ENCODE measurements at places on chromosomes 2 and 18.

GRCh38 chr18:74382481-74383017 lies 66.9 kb downstream of the C18orf63 start:
- no peak for DNase-seq

- no peak for DNase-seq
These were observed 433.0 kb upstream of the CHAC2 start for GRCh38 chr2:53334610-53335009.

- no peak for DNase-seq
These were observed 298.0 kb downstream of the TRIB2 start for GRCh38 chr2:13014783-13015182.

GRCh38 chr2:174607989-174608865 lies 10.6 kb upstream of the WIPF1 start:
- no peak for DNase-seq

DNA sequence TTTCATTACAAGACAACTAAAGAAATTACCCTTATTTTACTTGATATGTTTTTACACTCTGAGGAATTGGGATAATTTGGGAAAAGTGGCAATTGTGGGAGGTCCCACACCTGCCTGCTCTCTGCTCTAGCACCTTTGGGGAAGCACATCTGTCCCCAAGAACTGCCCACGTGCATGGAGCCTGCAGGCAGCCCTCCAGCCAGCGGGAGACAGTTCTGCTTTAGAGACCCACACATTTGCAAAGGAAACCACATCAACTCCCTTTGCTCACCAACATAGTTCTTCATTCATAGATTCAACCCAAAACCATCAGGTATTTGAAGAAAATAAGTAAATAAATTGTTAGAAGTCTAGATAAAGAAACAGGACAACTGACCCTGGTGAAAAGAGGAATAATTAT lies 239.9 kb upstream of the ID2 start:
- DNase-seq = no peak

- no peak for DNase-seq
These were observed 11.7 kb upstream of the FHL2 start for GRCh38 chr2:105410554-105410953.

DNA sequence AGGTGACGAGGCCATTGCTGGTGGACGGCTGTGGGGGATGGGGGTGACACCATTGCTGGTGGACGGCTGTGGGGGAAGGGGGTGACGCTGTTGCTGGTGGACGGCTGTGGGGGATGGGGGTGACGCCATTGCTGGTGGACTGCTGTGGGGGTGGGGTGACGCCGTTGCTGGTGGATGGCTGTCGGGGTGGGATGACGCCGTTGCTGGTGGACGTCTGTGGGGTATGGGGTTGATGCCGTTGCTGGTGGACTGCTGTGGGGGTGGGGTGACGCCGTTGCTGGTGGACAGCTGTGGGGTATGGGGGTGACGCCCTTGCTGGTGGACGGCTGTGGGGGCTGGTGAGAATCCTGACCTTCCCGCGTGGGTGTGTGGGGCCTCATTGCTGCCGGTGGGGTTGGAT lies 47.1 kb downstream of the CTDP1 start:
- DNase-seq = no peak

DNA sequence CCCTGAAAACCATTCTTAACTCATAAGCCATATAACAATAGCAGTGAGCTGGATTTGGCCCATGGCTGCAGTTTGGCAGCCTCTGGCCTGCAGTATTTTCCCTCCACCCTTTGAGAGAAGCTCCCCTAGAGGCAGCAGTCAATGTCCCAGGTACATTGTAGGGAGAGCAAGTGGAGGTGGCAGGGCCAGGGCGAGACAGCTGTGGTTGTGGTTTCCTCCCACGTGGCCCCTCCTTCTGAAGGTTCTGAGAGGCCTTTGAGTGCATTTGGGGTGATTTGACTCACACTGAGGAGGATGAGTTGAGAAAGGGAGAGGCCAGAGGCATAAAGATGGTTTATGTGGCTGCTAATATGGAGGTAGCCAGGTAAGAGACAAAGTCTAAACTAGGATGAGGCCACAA lies 45.5 kb upstream of the LDAH start:
- peak; percentile 18 for DNase-seq

DNA sequence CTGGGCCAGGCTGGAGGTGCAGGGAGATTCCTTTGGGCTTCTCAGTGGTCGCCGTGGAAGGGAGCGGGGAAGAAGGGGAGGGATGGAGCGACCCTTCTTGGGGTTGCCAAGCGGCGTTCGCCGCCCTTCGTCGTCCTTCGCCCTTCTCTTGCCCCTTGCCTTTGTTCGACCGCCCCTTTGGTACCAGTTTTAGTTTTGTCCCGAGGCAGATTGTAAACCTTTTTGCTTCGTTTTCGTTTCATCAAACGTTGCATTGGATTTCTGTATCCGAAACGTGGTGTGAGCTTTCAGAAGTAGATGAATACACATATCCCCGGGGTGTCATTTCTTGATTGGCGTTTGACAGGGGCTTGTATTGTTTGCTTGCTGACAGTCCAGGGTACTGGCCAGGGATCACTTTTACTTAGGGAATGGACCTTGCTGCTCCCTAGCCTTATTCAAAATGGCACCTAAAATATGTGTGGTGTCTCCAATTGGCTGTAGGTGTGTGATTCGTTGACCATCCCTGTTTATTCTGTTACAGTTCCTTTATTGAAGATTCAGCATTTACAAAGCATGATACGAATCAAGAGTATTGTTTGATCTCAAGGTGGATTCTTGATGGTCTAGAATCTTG lies 788 bp downstream of the USP14 start:
- no peak for DNase-seq

- no peak for DNase-seq
These were observed 14.2 kb downstream of the EHBP1 start for GRCh38 chr2:62719757-62720156.

GRCh38 chr18:76620321-76621170 lies 125.5 kb upstream of the ZNF516 start:
- no peak for DNase-seq

- DNase-seq = no peak
These were observed 548.5 kb upstream of the SLC8A1 start for GRCh38 chr2:41000374-41000773.

GRCh38 chr2:48584551-48584950 lies 33.1 kb upstream of the GTF2A1L start:
- DNase-seq = no peak

DNA sequence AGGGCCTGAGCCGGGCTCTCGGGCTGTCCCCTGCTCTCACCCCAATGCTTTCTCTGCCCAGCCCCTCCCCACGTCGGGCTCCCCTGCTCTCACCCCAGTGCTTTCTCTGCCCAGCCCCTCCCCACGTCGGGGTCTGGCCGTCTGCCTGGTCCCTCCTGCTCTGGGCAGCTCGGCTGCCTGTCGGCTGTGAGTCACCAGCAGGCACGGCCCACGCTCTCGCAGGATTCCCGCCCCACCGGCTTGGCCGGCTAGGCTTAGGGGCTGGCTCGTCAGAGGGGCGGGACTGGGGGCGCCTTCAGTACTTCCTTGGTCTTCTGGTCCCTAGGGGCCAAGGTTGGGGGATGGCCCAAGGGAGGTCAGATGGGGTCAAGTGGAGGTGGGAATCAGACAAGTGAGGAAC lies 3.3 kb downstream of the BOK start:
- DNase-seq = no peak

GRCh38 chr2:72137498-72138010 lies 10.1 kb downstream of the CYP26B1 start:
- DNase-seq = peak; percentile 29

GRCh38 chr2:235171550-235172031 lies 219.8 kb downstream of the SH3BP4 start:
- DNase-seq = no peak

DNA sequence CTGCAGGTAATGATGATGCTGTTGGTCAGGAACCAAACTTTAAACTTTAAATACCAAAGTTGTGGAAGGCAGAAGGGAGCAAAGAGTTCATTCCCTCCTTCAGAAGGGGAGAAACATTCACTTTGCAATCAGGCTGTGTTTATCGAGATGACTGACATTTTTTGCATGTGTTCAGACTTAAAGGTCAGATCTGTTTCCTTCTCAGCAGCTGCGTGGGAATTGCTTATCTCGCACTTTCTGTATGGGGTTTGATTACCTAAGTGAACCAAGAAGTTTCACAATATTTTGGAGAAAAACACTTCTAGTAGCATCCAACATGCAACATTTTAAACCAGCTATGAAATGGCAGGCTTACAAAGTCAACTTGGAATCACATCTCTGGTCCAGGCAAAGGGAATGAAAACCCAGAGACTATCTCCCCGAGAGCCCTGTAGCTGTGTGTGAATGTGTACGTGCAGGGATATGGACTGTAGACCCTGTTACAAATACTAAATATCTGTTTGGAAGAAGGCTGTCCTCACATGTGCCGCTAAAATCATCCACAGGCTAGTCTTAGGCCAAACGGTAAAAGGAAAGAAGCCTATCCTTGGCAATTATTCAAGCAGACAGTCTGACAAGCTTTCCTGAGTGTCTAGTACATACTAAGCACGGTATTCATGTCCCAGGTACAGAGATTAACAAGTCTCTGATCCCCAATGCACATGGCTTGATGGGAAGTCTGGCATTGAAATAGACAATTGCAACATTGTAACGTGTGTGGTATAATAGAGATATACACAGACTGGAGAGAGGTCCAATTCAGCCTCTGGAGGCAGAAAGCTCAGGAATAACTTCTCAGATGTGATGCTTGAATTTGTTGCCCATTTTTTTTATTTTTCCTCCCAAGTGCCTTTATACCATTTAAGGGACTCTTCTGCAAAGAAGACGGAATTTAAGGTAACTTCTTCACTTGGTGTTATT lies 483.1 kb downstream of the DPP10 start:
- no peak for DNase-seq

GRCh38 chr2:151302404-151302803 lies 12.9 kb upstream of the NMI start:
- DNase-seq = no peak

DNA sequence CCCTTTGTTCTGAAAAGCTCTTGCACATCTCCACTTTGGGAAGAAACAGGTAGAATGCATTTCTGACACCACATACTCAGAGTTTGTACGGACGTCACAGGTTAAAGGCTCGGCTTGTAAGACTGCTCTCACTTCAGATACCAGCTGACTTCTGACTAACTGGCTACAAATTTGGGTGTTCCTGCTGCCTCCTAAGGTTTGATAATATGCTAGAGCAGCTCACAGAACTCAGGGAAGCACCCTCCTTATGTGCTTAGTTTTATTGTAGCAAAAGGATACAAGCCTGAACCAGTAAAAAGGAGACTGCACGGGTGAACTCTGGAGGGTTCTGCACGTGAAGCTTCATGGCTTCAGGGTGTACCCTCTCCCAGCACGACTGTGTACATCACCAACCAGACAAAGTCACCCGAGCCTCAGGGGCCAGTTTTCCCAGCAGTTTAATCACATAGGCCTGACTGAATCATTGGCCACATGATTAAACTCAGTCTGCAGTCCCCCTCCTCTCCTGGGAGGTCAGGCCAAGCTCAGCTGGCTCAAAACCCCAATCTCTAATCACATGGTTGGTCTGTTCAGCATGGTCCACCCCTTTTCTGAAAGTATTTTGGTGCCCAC lies 749.5 kb upstream of the RAB6C start:
- DNase-seq = no peak

DNA sequence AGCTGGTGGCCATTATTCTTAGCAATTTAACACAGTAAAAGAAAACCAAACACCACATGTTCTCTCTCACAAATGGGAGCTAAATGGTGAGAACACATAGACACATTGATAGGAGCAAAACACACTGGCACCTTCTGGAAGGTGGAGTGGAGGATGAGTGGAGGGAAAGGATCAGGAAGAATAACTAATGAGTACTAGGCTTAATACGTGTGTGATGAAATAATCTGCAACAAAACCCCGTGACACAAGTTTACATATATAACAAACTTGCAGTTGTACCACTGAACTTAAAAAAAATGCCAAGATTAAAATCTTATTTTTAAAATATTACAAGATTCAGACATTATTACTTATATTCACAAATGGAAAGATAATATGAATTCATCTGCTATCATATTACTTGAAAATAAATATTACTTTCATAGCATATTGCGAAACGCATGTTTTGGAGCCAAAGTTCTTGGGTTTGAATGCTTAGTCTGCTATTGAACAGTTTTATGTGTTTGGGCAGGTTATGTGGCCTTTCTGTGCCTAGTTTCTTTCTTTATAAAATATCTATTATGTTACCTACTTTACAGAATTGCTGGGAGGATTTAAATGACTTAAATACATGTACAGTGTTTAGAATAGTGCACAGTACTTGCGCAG lies 20.5 kb downstream of the ANKRD62 start:
- DNase-seq = no peak

- no peak for DNase-seq
These were observed 348.8 kb upstream of the ETAA1 start for GRCh38 chr2:67048314-67048713.

DNA sequence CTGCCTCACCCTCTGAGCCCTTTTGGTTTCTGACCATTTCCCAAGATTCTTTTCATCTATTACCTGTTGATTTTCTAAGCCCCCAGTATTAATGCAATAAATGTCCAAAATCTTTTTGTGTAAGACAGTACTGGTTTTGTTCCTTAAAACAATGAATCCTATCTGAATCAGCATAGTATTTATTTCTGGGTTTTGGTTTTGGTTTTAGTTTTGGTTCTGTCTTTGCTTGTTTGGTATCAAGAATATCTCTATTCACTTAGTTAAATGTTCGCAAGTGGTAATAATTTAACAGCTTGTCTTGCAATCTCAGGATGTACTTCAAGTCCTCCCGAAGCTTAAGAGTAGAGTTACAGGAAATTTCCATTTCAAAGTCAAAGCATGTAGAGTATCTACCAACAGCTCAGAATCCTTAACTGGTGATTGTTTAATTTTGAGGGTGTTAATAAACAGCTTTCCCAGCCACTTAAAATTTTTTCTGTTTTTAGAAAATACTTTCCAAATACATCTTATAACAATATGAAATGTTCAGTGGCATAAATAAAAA lies 67.7 kb upstream of the NEDD4L start:
- no peak for DNase-seq

DNA sequence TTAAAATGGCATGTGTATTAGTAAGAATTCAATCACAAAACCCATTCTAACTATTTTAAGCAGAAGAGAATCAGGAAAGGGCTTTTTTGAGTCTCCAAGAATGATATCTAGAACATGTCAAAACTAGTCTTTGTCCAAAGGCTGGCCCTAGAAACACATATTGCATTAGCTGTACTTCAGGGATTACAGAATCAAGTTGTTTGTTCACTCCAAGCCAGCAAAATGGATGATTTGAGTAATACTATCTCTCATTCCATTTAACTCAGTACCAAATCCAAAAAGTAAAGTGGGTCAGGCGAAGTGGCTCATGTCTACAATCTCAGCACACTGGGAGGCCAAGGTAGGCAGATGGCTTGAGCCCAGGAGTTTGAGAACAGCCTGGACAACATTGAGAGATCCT lies 41.3 kb downstream of the ATF2 start:
- no peak for DNase-seq
